ENCODE measurements at places on chromosomes 4 and X. TPM values are rescaled to one million over a fixed set of nuclear protein-coding genes. Genes with fewer than 3 reads are reported as not detected.
A peak's percentile ranks its signal among the peaks of the same experiment; 100 is the strongest.

DNA sequence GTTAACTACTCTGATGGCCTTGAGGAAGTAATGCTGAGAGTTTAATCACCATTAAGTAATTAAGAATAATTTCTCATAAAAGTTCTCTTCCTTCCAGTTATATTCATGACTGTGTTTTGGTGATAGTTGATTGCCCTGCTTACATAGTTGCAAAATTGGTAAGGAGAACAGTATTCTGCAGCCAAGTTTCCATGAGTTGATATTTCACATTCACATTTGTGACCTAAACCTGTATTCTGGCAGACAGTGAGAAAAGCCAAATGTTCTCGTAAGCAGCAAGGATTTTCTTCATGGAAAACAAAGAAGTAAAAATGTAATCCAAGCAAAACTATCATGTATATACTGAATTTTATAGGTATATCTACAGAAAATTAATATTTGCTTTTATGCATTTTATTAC lies 187.8 kb upstream of the NUDT6 start:
- peak; percentile 64 for DNase-seq

- peak; percentile 29 for DNase-seq
Observed at GRCh38 chrX:68807818-68808217, 21.0 kb upstream of the EFNB1 start.

- DNase-seq, result no peak
Observed at GRCh38 chr4:140666889-140667614, 89.1 kb downstream of the TBC1D9 start.

DNA sequence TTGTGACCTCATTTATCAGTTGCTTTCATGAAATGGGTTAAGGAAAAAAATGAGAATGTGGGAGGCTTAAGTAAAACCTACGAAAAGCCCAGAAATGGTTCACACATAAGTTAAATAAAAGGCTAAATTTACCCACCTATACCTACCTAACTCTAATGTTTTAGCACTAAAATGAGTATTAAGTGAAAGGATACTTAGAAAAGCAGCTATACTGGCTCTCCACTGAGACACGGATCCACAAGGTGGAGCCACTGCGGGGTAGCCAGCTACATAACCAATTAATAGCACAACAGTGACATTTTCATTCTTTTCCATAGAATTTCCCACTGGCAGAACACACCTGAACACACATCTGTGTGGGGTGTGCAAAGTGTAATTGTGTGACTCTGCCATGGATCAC lies 101.9 kb downstream of the MAML3 start:
- peak; percentile 67 for DNase-seq

GRCh38 chr4:60365176-60365575 lies 835.0 kb upstream of the ADGRL3 start:
- DNase-seq, result no peak

The RHOXF2B gene
- total RNA-seq, result not detected

DNA sequence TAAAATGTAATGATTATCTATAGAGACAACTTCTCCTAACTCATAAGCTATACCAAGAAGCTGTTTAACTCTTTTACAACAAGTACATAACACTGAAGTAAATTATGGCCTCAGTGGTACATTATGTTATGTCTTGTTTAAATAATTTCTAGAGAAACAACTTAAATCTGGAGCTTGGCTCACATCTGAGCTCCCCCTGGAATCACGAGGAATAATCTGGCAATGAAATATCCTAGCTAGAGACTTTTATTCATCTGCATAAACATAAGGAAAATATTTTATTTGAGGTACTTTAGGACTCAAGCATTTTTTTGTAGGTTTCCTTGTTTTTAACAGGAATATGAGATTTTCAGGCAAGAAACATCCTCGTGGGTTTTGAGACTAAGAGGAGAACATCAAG lies 354.7 kb upstream of the SLC7A11 start:
- no peak for DNase-seq

DNA sequence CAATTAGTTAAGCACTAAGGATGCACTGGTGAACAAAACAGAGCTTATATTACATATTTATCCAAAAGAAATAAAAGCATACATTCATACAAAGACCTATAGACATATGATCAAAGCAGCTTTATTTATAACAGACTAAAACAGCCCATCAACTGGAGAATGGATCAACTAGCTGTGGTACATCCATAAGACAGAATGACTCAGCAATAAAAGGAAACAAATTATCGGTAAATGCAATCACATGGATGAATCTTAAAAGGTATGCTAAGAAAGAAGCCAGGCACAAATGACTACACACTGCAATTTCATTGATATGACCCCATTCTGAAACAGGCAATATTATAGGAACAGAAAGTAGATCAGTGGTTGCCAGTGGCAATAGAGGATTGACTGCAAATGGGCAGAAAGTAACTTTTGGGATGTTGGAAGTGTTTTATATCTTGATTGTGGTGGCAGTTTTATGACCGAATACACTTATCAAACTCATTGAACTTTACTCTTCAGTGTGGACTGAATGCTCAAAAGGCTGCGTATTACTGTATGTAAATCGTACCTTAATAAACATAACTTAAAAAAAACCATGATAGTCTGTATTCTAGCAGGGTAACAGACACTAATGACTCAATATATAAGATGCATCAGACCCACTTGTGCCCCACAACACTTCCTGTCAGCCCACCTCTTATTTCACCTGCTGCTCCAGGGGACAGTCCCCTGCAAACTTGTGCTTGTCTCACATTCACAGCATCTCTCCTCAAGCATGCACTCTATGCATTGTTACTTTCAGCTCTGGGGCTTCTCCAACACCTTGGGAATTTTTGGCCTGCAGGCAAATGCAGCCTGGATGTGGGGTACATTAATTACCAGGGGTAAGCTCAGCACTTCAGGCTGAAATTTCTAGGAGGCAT lies 59.1 kb downstream of the MID1IP1 start:
- DNase-seq, result no peak

- DNase-seq, result no peak
Observed at GRCh38 chrX:29726811-29727210, 488.6 kb upstream of the MAGEB2 start.

The BMP2K gene
- 121 TPM for total RNA-seq

DNA sequence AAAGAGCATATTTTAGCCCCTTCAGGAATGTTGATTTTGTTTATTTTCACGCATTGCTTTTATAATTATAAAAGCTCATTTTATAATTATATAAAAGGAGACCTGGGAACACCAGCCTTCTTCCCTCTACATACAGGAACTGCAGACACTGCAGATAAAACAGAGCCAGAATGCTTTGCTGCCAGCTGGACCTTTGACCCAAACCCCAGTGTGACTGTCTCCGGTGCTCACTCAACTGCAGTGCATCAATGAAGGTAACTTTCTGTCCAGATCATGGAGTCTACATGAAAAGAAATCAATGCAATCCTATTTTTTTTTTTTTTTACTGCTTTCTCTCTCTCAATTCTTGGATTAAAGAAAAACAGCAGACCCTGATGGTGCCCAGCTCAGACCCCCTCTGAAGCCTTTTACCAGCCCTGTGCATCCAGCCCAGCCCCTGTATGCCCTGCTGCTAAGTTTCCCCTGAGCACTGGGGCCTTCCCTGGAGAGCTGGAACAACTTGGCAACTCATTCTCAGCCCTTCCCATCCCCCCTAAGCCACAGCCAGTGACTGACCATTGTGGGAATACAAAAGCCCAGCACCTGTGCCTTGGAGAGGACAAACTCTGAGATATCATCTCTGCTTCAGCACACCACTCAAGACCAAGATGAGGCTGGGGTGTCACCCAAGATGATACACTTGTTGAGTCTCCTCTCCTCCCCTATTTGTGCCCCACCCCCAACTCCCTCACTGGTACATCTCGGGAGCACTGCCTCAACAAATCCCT lies 182.1 kb downstream of the EVC2 start:
- DNase-seq, result no peak

DNA sequence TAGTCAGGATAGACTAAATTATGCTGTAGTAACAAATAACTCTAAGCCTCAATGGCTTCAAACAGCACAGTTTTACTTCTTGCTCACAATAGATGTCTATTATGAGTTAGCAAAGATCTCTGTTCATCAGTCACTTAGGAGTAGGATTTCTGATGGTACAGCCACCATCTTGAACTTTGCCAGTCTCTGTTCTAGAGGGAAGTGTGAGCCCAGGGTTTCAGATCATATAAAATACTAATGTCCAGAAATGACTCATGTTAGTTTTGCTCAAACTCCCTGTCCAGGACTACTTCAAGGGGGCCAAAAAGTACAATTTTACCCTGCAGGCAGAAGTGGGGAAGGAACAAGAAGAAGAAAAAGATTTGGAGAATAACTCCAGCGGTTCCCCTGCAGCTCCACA lies 77.1 kb upstream of the LSM6 start:
- no peak for DNase-seq

DNA sequence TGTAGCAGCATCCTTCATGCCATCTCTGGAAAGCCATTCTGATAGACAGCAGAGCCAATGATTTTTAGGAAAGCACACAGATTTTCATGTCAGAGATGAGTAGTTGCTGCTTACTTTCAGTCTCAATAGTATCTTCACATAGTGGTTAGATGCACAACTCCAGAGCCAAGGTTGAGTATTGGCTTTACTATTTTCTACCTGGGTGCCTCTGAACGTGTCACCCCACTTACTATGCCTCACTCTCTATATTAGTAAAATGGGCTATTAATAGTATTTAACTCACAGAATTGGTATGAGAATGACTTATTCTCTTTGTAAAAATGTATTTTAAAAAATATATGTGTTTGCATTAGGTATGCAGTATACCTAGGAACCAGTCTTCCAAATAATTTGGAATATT lies 108.8 kb upstream of the STIM2 start:
- no peak for DNase-seq

GRCh38 chr4:1137850-1138249 lies 24.5 kb upstream of the RNF212 start:
- DNase-seq, result no peak

GRCh38 chrX:119734897-119735339 lies 23.5 kb upstream of the SOWAHD start:
- no peak for DNase-seq

The DAPP1 gene
- total RNA-seq, result not detected

GRCh38 chr4:88320224-88320779 lies 35.9 kb upstream of the PPM1K start:
- DNase-seq, result peak; percentile 39

- DNase-seq, result peak; percentile 57
Observed at GRCh38 chr4:6332042-6332668, 62.5 kb downstream of the WFS1 start.

DNA sequence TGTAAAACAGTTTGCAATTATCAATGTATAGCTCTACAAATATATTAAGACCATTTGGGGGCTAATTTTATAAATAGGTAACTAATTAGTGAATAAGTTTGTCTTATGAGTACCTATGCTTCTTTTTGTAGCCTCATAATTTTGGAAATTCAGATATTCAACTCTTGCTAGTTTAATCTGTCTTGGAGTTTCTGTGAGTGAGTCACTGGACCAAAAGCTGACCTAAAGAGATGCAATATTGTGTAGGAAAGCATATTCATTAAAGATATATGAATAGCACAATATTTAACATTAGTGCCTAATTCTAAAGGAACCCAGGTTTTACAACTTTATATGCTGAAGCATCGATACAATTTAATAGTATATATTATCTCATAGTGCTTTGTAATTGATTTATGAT lies 161.3 kb upstream of the PCDH18 start:
- no peak for DNase-seq

The MAGEC3 gene
- not detected for total RNA-seq

GRCh38 chr4:85114526-85114925 lies 148.0 kb upstream of the WDFY3 start:
- no peak for DNase-seq

DNA sequence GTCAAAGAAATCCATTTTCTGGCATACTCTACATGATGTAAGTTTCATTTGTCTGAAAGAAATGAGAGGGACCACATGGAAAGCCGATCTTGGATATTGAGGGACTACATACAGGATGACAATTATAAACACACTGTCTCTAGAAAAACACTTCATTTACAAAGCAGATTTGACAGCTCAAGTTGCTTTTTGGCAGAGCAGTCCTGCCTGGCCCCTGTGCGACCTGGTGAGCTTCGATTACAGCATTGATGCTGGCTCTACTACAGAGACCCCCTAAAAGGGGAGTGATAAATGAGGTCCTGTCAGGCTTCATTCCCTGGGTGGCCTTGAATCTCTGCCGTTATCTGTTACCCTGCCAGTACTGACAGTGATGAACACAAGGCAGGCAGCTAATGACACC lies 215.2 kb upstream of the NOCT start:
- DNase-seq, result no peak

- no peak for DNase-seq
Observed at GRCh38 chr4:163350672-163351071, 7.0 kb downstream of the NPY5R start.

- no peak for DNase-seq
Observed at GRCh38 chr4:151743128-151743854, 17.5 kb downstream of the GATB start.

GRCh38 chr4:113951263-113951662 lies 28.2 kb downstream of the ARSJ start:
- DNase-seq, result no peak

The CT45A5 gene
- total RNA-seq, result not detected

DNA sequence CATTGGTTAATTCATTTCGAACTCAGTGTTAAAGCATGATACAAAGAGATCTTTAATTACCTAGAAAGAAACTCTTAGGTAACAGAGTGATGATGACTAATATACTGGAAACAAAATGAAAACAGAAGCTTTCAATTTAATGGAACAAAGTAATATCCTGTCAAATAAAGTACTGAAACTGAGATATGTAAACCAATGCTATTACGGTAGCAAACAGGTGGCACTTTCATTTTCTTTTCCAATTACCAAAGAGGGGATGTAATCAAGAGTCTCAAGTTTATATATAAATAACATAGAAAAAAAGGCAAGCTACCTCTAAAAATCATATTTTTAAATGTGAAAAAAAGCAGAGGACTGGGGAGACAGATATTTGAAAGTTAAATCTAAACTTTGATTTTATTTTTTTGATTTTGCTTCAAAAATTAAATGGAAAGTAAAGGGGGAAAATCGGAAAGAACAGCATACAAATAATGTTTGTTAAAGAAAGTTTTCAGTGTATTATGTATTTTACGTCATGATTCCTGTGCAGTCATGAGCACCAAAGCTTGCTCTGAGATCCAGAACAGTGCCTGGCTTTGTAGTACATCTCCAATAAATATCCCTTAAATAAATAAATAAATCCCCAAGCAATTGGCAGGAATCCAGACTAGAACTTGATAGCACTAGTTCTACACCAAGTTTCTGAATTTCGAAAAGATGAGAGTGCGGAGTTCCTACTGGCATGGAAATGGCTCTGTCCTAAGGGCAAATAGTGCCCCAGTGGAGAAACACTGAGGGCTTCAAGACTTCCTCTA lies 25.0 kb upstream of the RAPGEF2 start:
- peak; percentile 48 for DNase-seq

GRCh38 chr4:79296768-79297428 lies 29.0 kb downstream of the NAA11 start:
- DNase-seq, result no peak

DNA sequence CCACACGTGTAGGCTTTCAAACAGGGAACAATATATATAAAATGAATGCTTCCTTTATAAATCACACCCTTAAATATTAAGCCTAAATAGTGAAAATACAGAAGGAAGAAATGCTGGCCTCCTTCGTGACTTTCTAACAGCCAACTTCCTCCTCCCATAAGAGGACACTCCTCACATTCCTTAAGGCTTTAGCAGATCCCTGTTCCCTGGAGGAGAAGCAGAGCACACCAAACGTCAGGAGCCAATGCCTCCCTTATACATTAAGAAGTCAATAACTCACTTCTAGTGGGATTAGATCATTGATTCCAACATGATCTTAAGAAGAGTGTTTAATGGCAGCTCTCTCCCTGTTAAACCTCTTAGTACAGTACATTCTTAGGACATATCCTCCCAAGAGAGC lies 108.4 kb upstream of the FAM241A start:
- no peak for DNase-seq

Measured in lung microvascular endothelial cell (primary cell).